ENCODE measurements at places on chromosomes 1 and 21.

GRCh38 chr1:45608175-45609156 is 15.4 kb downstream of the CCDC17 start:
- DNase-seq, result no peak

DNA sequence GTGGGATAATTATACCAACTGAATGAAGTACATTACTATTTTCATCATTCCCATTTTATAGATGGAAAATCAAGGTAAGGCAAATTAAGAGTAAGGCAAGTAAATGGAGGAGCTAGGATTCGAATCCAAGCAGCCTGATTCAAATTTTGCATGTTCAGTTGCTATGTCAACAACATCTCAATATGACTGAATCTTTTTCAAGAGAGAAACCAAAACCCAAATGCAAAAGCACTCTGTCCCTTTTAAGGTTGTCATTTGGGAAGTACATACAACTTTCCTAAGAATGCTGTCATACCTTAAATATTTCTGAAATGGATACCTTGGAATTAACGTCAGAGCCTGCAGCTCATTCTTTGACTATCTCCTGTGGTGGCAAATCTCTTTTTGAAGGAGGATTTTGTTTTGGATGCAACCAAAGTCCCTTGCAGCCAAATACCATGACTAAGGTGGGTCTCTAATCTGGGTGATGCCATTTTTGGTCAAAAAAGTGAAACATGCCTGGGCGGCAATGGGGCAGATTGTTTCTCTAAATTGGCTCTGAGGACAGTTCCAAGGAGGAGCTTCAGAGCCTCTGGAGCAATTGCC is 25.4 kb downstream of the ADAMTS1 start:
- DNase-seq, result no peak

DNA sequence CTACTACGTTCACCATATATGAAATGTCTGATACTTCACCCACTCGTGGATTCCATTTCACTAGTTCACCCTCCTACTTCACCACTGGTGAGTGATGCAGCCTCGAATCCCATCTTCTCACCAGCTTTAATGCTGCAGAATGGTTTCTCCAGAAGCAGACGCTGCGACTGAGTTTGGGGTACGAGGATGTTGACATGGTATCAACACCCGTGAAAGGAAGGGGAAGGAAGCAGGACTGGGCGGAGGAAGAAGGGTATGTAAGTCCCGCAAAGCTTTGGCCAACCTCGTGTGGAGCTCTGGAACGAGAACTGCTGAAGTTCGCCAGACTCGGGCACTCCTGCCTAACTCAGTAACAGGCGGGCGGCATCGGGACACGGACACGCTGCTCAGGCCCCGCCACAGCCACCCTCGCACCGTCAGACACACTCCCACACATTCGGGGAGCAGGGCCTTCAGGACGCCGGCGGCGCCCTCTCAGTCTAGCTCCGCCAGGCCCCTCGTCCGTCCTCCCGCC is 833 bp upstream of the DIP2A start:
- peak; percentile 44 for DNase-seq

DNA sequence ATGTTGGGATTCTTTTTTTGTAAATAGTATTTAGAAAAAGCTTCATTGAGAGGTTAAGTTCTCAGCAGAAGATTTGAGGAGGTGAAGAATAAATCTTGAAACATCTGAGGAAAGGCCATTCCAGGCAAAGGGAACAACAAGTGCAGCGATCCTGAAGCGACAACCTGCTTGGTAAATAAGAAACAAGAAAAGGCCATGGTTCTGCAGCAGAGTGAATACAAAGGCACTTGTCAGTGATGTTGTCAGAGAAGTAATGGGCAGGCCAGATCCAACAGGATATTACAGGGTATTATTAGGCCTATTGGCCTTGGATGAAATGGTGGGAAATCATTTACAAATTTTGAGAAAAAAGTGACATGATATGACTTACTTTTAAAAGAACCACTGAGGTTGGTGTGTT is 960.0 kb downstream of the PLA2G4A start:
- no peak for DNase-seq

GRCh38 chr1:32766328-32766972 is 50.7 kb downstream of the YARS1 start:
- no peak for DNase-seq

GRCh38 chr1:246002725-246003441 is 504.2 kb downstream of the SMYD3 start:
- peak; percentile 91 for DNase-seq

DNA sequence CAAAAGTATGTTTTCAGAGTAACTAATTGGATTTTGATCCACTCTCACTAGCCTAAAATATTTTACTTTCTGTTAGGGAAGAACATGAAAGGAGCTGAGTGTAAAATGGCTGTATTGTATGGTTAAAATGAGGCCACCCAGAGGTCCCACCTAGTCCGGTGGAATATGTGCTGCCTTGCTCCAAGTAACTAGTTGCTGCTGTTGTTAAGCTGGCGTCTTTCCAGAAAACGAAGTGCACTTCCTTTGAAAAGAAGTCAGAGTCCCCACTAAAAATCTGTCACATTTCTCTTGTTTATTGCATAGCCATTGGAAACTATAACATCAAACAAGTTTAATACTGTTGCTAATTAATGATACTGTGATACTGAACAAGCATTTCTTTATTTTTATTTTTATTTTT is 3.2 kb downstream of the SLC25A33 start:
- peak; percentile 47 for DNase-seq

DNA sequence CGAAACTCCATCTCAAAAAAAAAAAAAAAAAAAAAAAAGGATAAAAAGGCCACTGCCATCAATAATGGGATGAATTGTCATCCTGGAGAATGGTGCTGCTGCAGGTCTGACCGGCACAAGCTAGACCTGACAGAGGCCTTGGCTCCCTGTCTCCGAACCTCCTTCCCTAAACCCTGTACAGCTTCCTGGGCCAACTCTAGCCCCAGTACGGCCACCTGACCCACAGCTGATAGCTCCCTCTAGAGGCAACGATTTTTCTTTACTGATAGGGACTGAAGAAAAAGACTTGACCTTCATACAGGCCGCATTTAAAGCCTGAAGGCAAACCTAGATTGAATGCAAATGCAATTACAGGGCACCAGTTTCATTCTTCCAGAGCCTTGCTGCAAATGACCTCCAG is 30.7 kb downstream of the NOL9 start:
- DNase-seq, result peak; percentile 36

DNA sequence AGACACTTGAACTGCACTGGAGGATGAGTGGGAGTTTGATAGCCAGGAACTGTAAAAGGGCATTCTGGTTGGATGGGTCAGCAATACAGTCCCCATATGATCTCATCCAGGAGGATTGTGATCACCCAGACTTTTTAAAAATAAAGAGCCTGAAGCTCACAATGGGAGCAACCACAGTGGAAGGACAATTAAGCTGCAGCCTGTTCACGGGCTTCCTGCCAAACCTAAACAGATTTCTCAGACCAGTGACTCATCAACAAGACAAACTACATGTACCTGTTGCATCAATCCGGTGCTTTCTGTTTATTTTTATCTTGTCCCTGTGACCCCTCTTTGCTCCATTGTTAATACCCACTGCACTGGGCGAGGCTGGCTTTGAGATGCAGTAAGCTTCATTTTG is 52.3 kb downstream of the PAPPA2 start:
- DNase-seq, result no peak

DNA sequence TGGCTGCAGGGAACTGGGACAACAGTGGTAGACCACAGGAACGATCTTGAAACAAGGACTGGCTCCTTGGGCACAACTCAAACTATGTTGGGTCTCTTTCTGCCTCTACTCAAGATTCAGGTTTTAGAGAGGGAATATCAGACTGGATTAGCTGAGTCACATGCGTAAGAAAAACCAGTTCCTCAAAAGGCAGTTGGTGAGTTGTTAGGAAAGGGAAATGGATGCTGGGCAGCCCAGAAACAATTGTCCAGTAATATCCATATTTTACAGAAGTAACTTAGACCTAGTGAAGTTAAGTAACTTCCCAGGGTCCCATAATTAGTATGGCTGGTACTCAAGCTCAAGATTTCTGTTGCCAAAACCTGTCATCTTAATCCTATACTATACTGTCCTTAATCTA is 27.0 kb upstream of the TMEM39B start:
- no peak for DNase-seq

DNA sequence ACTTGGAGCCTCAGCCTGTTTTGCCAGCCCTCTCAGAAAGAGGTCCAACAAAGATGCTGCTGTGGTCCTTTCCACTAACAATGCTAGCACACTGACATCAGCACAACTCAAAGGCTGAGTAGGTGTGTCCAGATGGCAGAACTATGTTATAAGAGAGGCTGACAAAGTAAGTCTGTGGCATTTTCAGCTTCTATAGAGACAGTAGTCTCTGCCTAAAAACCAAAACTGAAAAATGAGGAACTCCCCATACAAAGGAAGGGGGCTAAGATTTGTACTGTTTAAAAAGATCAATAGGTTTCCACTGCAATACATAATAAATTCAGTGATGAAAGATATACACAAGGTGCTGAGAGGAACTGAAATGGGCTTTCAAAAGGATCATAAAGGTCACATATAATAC is 12.3 kb downstream of the ERO1B start:
- no peak for DNase-seq

DNA sequence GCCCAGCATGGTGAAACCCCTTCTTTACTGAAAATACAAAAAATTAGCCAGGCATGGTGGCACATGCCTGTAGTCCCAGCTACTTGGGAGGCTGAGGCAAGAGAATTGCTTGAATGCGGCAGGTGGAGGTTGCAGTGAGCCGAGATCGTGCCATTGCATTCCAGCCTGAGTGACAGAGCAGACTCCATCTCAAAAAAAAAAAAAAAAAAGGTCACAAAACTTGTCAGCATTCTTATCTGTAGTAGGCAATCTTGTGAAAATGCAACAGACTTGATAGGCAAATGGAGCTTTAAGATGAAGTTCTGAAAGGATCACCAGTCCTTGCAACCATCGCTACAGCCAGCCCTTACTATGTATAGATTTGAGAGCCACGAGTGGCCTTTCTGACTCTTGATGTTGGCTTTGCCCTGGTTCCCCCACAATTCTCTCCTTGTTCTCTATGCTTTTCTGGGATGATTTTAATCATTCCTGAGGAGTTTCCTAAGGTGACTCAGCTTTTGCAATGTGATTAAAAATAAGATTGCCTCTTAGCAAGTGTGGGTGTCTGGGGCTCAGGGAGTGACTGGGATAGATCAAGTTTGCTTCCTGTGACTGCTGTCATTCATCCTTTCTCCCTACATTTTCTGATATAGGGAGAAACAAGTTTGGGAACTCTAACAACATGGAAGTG is 7.1 kb upstream of the MAP1LC3C start:
- DNase-seq, result no peak

DNA sequence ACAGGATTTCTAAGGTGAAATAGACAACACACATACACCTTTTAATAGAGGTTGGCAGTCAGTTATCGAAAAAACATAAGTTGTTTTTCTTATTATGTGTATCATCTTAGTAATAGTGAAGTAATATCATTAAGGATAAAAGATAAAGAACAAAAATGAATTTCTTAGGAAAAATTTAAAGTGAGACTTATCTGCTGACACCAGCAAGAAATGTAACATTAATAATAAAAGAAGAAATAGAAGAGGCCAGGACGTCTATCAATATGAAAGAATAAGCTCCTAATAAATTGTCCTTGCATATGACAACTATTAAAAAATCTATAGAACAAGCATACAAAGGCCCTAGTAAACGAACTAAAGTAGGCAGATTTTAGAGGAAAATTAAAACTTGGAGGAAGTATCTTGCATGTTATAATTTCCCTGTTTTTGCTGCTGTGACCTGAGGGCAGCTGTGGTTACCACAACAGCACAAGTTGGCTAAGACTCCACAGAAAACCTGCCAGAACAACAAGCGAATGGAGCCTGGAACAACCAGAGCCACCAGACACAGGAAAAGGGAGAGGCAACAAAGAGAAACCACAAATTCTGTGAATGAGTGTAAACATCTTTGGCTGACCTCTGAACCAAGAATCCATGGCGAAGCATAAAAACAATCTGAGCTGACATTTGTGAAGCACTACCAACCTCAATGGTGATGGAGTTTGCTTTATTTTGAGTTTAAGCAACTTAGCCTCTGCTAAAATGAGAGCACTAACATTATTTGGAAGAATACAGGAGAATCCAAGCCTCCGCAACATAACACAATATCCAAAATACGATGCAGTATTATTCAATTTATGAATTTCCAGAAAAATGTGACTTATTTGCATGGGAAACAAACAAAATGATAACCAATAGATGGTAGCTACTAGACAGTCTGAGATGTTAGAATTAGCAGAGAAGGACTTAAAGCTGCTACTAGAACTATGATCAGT is 207.5 kb downstream of the KCNT2 start:
- peak; percentile 94 for DNase-seq

- no peak for DNase-seq
Measured at GRCh38 chr1:56313560-56313959, 265.8 kb downstream of the PLPP3 start.

- peak; percentile 44 for DNase-seq
Measured at GRCh38 chr1:221035662-221036153, 156.5 kb downstream of the HLX start.

GRCh38 chr1:213244664-213245091 is 193.6 kb downstream of the RPS6KC1 start:
- DNase-seq, result peak; percentile 35

DNA sequence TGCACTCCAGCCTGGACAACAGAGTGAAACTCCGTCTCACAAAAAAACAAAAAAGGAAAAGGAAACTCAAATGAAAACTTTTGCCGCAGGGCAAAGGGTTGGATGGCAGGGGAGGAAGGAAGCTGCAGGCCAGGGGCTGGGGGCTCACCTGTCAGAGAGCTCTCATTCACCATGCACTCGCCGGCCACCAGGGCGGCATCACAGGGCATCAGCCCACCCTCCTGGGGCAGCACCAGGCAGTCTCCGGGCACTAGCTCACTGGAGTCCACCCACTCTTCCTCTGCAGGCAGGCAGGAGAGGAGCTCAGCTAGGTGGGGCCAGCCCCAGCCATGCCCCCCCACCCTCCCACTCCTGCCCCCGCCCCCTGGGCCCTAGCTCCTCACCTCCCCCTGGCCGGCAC is 11.9 kb downstream of the ATP13A2 start:
- DNase-seq, result no peak

DNA sequence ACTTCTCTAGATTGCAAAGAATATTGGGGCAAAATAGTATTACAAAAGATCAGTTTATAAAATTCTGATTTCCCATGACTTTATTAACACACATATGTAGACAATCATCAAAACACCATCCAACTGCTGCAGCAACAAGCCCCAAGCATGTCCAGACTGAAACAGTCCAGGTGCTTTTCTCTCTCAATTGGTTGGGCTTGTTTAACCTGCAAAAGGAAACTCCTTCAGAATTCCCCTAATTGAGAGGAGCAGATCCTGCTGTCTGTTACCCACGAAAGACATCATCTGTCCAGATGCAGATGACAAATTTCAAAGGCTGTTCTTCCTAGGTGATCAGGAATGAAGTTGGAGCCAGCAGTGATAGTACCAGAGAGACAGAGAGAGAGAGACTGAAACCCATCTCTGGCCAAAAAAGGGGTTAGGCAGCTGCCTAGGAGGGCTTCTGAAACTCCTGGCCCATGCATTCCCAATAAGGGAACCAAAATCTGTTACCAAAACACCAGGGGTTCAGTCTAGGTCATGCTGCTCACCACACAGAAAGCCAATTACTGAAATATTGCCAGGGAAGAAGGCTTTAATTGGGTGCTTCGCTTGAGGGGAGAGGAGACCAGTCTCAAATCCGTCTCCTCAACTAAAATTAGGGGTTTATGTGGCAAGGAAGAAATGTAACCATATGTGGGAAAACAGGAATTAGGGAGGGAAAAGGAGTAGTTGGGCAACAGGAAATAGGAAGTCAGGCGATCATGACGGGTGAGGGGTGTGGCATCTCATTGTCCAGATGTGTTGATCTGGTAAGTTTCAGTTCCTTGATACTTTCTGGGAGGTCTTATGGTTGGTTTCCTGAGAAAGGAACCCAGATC is 34.7 kb upstream of the RGL1 start:
- DNase-seq, result no peak

- no peak for DNase-seq
Measured at GRCh38 chr1:48341221-48341620, 118.7 kb downstream of the SLC5A9 start.
